ENCODE measurements at places on chromosomes 12 and 14.
A peak's percentile ranks its signal among the peaks of the same experiment; 100 is the strongest.

DNA sequence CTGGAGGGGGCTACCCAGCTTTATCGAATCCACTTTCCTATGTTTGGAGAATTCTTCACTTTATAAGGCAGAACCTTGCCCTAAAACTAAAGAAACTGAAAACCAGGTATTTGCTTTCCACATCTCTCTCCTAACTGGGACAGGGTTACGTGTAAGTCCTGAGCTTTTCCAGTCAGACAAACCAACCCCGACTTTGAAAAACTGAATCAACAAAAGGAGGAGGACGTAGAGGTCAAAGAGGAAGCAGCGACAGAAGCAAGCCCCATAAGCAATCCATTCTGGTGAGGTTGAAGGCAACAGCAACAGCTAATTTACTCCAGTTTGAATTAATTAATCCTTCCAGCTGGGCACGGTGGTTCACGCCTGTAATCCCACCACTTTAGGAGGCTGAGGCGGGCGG is 47.2 kb downstream of the LRP6 start:
- no peaks in the 10 kb centered on the region for H3K36me3 ChIP-seq
- DNase-seq = no peak
- H3K4me1 ChIP-seq = peaks cover 28% of the 10 kb centered on the region
- H3K27me3 ChIP-seq = no peaks in the 10 kb centered on the region
- no peak overlapping the region for H3K4me3 ChIP-seq

GRCh38 chr12:1498199-1498740 is 96.1 kb downstream of the FBXL14 start:
- no peaks in the 10 kb centered on the region for H3K36me3 ChIP-seq
- peaks cover under 1% of the 10 kb centered on the region for H3K27me3 ChIP-seq
- no peak for DNase-seq
- no peak overlapping the region for H3K4me3 ChIP-seq
- H3K27ac ChIP-seq = no peak overlapping the region

GRCh38 chr12:126369487-126370463 is 1304.5 kb downstream of the AACS start:
- DNase-seq = no peak
- H3K27ac ChIP-seq = no peak overlapping the region
- no peak overlapping the region for H3K4me3 ChIP-seq
- no peaks in the 10 kb centered on the region for H3K36me3 ChIP-seq
- H3K27me3 ChIP-seq = no peaks in the 10 kb centered on the region
- H3K4me1 ChIP-seq = no peaks in the 10 kb centered on the region

- H3K27ac ChIP-seq = no peak overlapping the region
- no peaks in the 10 kb centered on the region for H3K36me3 ChIP-seq
- DNase-seq = no peak
- H3K4me3 ChIP-seq = no peak overlapping the region
Measured at GRCh38 chr14:95395098-95395737, 75.5 kb upstream of the CLMN start.

GRCh38 chr12:104482113-104482512 is 25.4 kb downstream of the CHST11 start:
- no peak overlapping the region for H3K27ac ChIP-seq
- peaks cover 42% of the 10 kb centered on the region for H3K4me1 ChIP-seq
- H3K27me3 ChIP-seq = no peaks in the 10 kb centered on the region
- H3K36me3 ChIP-seq = no peaks in the 10 kb centered on the region
- no peak overlapping the region for H3K4me3 ChIP-seq

GRCh38 chr14:96304956-96305355 is 48.9 kb downstream of the BDKRB1 start:
- peaks cover 93% of the 10 kb centered on the region for H3K36me3 ChIP-seq
- no peak for DNase-seq

GRCh38 chr14:53608369-53608768 is 348.3 kb downstream of the BMP4 start:
- H3K27me3 ChIP-seq = no peaks in the 10 kb centered on the region
- no peak overlapping the region for H3K4me3 ChIP-seq
- no peaks in the 10 kb centered on the region for H3K36me3 ChIP-seq
- no peaks in the 10 kb centered on the region for H3K4me1 ChIP-seq
- DNase-seq = no peak

DNA sequence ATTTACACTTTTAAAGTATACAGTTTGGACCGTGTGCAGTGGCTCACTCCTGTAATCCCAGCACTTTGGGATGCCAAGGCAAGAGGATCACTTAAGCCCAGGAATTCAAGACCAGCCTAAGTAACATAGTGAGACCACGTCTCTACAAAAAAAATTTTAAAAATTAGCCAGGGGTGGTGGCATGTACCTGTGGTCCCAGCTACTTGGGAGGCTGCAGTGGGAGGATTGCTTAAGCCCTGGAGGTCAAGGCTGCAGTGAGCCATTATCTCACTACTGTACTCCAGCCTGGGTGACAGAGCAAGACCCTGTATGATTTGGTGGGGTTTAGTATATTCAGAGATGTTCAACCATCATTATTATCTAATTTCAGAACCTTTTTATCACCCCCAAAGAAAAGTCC is 4.7 kb downstream of the EIF4B start:
- H3K4me3 ChIP-seq = no peak overlapping the region
- no peak overlapping the region for H3K27ac ChIP-seq
- no peak for DNase-seq
- peaks cover 47% of the 10 kb centered on the region for H3K4me1 ChIP-seq

DNA sequence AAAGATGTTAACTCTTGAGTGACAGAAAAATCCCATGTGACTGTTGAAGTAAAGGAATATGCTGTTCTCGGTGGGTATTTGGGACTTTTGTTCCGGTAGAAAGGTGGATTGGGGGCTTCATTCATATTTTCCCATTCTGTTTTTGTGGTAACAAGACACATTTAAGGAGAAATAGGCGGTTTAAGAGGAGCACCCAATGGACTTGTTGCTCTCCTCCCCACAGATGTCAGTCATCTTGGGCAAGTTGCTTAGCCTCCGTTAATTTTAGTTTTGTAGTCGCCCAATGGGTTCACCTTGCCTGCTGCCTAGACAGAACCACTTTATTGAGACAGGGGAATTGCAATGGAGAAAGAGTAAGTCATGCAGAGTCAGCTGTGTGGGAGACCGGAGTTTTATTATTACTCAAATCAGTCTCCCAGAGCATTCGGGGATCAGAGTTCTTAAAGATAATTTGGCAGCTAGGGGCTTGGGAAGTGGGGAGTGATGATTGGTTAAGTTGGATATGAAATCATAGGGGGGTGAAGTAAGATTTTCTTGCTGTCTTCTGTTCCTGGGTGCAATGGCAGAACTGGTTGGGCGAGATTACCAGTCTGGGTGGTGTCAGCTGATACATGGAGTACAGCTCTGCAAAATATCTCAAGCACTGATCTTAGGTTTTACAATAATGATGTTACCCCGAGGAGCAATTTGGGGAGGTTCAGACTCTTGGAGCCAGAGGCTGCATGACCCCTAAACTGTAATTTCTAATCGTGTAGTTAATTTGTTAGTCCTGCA is 50.3 kb downstream of the SLC38A1 start:
- no peaks in the 10 kb centered on the region for H3K36me3 ChIP-seq
- no peak overlapping the region for H3K27ac ChIP-seq
- H3K4me1 ChIP-seq = peaks cover 49% of the 10 kb centered on the region
- DNase-seq = no peak

DNA sequence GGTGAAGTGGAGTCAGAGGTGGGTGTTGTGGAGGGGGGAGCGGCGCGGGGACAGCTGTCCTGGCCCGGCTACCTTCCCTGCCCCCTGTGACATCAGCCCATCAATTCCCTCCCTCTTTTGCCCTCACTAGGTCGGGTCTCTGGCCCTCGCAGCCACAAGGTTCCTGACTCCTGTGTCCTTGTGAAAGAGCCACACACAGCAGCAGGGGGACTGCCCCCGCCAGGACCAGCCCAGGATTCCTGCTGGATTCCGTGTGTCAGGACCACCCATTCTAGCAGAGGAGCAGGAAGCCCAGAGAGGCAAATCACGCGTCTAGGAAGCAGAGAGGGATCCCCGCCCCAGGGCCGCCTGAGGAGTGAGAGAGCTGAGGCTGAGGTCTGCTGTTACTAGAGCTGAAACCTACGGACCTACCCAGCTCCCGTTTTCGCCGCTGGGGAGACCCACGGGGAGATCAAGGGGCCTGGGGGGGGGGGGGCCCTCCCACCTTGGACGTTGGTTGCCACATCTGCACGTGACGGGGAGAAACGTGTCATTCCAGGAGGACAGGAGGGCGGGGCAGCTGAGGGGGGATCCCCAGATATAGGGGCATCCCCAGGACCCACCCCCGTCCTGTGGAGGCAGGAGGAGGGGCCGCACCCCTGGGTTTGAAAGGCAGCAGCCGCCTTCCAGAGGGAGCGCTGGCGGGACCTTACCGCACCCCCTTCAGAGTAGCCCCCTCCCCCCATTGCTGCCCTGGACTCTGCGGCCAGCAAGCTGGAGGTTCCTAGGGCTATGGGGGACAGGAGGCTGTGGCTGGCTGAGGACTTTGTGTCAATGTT is 12.5 kb upstream of the INF2 start:
- peak overlapping the region; percentile 84 for H3K27ac ChIP-seq
- H3K4me1 ChIP-seq = peaks cover 52% of the 10 kb centered on the region
- H3K27me3 ChIP-seq = no peaks in the 10 kb centered on the region
- peak overlapping the region; percentile 59 for H3K4me3 ChIP-seq
- no peaks in the 10 kb centered on the region for H3K36me3 ChIP-seq

- no peaks in the 10 kb centered on the region for H3K27me3 ChIP-seq
- H3K27ac ChIP-seq = no peak overlapping the region
- DNase-seq = no peak
- H3K36me3 ChIP-seq = no peaks in the 10 kb centered on the region
- H3K4me1 ChIP-seq = peaks cover 15% of the 10 kb centered on the region
Measured at GRCh38 chr14:106848330-106849121, 1322.1 kb downstream of the TMEM121 start.

DNA sequence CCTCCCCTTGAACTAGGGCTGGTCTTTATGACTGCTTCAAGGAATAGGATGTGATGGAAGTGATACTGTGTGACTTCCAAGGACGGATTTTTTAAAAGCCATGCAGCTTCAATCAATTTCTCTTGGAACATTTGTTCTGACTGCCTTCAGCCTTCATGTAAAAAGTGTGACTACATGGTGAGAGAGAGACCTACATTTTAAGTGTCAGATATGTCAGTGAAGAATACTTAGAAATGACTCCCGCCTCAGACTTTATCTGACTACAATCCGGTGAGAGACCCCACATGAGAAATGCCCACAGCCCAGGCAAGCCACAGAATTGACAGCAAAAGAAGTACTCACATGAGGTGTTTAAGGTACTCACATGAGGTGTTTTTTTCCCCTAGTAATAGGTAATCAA is 295.3 kb downstream of the KCNC2 start:
- H3K27me3 ChIP-seq = no peaks in the 10 kb centered on the region
- H3K4me1 ChIP-seq = no peaks in the 10 kb centered on the region
- no peak overlapping the region for H3K27ac ChIP-seq
- no peaks in the 10 kb centered on the region for H3K36me3 ChIP-seq
- H3K4me3 ChIP-seq = no peak overlapping the region

DNA sequence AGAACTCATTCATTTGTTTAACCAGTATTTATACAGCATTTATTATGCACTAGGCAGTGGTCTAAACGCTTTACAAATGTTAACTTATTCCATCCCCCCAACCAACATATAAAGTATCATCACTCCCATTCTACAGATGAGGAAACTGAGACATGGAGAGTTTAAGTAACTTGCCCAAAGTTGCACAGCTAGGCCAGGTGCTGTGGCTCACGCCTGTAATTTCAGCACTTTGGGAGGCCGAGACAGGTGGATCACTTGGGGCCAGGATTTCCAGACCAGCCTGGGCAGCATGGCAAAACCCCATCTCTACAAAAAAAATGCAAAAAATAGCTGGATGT is 37.9 kb downstream of the ZFP36L1 start:
- H3K27me3 ChIP-seq = no peaks in the 10 kb centered on the region
- H3K4me1 ChIP-seq = peaks cover 36% of the 10 kb centered on the region
- H3K4me3 ChIP-seq = no peak overlapping the region
- no peak overlapping the region for H3K27ac ChIP-seq
- no peak for DNase-seq
- no peaks in the 10 kb centered on the region for H3K36me3 ChIP-seq

GRCh38 chr12:8145754-8146441 is 10.9 kb upstream of the ZNF705A start:
- no peaks in the 10 kb centered on the region for H3K36me3 ChIP-seq
- no peaks in the 10 kb centered on the region for H3K4me1 ChIP-seq
- peak overlapping the region; percentile 6 for H3K4me3 ChIP-seq
- DNase-seq = peak; percentile 55
- peak overlapping the region; percentile 65 for H3K27ac ChIP-seq

DNA sequence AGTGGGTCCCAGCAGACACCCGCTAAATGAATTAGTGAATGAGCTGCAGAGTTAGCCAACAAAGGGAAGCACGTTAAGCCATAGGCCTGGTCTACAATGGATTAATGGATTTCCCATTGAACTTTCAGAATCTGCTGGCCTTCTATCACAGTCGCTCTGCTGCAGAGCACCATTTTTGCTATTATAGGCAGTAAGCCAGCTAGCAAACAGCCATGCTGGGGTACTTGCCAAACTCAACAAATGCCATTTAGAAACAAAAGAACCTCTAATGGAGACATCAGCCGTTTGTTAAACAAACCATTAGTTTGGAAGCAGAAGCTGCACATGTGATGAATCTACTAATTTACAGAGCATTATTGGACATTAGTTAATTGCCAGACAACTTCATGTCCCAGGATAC is 181.1 kb upstream of the STXBP6 start:
- H3K36me3 ChIP-seq = no peaks in the 10 kb centered on the region
- no peaks in the 10 kb centered on the region for H3K4me1 ChIP-seq
- no peak overlapping the region for H3K27ac ChIP-seq
- no peak for DNase-seq
- no peak overlapping the region for H3K4me3 ChIP-seq
- H3K27me3 ChIP-seq = no peaks in the 10 kb centered on the region

- H3K4me1 ChIP-seq = no peaks in the 10 kb centered on the region
- H3K27ac ChIP-seq = no peak overlapping the region
- no peaks in the 10 kb centered on the region for H3K36me3 ChIP-seq
- no peak overlapping the region for H3K4me3 ChIP-seq
Measured at GRCh38 chr12:45532113-45532512, 197.4 kb upstream of the ARID2 start.

DNA sequence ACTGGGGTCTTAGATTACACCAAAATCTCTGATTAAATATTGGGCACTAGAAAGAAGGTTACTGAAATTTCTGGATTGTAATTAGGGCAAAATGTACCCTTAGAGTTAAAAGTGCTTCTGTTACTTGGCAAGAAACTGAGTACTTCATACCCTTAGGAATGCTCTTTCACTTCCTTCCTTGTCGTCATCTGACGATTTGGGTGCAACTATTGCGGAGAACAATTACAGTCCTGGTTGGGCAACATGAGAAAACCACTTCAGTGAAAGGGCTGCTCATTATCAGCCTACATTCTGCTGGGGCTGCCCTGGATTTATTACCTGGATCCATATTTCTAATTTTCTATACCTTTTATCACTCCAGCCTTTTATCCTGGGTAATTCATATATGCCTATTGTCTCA is 348.5 kb upstream of the MDGA2 start:
- H3K27me3 ChIP-seq = no peaks in the 10 kb centered on the region
- H3K4me3 ChIP-seq = no peak overlapping the region
- DNase-seq = no peak
- H3K36me3 ChIP-seq = no peaks in the 10 kb centered on the region

- peaks cover 10% of the 10 kb centered on the region for H3K4me1 ChIP-seq
- no peaks in the 10 kb centered on the region for H3K27me3 ChIP-seq
- no peak for DNase-seq
- peak overlapping the region; percentile 9 for H3K27ac ChIP-seq
- H3K36me3 ChIP-seq = no peaks in the 10 kb centered on the region
Measured at GRCh38 chr12:69935651-69936100, 110.6 kb downstream of the MYRFL start.

All from lower lobe of right lung (tissue), 2 donors.